ENCODE measurements at places on chromosomes 11 and 22.

DNA sequence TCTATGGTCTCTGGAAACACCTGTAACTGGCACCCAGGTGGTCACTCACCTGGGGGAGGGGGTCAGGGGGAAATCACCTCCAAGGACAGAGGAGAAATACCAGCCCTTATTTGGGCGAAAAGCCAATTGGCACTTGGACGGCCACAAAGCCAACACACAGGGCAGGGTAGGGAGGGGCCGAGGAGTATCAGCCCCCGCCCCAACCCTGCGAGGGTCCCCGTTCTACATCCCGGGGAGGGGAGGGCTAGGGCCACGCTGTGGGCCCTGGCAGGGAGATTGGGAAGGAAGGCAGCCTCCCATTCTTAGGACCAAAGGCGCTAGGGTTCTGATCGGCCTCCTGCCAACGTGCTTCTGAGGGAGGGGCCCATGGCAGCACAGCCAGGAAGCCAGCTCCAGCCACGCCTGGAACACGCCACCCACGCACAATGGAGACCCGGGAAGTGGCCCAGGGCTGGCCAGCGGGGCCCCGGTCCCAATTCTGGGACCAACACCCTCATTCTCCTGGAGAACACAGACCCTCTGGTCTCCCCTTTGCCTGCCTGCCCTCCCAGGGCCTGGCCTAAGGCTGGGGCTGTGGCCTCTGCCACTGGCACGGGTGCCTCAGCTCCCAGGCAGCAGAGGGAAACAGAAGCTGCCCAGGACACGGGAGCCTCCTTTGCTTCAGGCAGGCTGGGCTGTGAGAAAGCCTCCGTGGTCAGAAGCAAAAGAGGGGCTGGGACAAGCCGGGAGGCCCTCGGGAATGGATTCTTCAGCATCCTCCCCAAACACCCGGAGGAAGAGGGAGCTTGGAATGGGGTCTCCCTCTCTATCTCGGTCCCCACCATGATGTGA is 7.4 kb downstream of the CBX6 start:
- DNase-seq: no peak

DNA sequence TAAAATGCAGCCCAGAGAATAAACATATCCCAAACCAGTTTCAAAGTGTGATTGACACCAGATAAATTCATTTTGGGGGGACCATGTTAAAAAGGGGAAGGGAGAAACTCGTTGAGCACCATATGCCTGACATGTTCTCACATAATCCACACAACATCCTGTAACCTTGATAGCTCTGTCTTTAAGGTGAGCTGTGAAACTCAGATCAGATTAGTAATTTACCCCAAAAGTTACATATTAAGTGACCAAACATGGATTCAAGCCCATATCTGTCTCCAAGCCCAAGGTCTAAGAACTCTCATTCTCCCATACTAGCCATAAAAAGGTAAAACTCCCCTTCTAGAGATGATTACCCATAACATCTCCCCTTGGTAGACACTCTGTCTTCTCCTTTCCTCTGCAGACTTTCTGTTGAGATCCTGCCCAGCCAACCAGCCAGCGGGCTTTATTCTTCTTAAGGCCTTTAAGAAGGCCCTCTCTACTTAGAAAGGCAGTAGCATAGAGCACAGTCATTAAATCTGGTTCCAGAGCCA is 150.7 kb downstream of the CCDC34 start:
- DNase-seq: no peak

- DNase-seq: no peak
Observed at GRCh38 chr11:131455843-131456704, 85.7 kb downstream of the NTM start.

- no peak for DNase-seq
Observed at GRCh38 chr11:123585206-123585605, 69.2 kb downstream of the SCN3B start.

- no peak for DNase-seq
Observed at GRCh38 chr11:44731685-44732430, 5.1 kb downstream of the TSPAN18 start.

DNA sequence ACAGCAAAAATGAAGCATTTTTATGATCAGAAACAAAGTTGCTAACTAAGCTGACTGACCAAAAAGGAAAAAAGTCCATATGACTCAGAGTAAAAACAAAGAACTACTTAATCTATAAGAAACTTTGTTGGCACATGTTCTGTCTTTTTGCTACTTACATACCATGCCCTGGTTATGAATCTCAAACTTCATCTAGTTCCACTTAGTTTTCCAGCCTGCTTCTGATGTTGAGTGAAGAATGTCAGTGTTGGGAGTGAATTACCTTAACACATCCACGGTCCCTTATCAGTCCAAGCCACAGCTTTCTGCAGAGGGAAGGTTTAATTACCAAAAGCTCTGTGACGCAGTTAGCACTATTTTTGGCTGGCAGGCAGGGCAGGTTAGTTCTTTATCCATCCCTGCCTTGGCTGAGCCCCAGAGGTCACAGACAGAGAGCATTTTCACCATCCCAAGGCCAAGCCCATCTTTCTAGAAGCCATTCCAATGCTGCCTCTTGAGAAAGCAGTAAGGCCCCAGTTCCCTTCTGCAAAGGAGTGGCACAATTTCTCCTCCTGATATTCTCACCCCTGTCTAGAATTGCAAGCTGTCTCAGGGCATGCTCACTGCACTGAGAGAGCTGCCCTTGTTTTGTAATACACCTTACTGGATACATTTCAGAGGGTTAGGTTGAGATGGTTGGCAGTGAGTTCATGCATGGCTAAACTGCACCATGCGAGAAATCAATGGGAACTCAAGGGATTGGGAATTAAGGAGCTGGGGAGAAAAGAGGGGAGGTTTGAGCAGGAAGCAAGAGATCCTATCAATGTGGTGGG is 67.1 kb downstream of the SLC1A2 start:
- DNase-seq: no peak

GRCh38 chr11:80412604-80413003 is 971.8 kb upstream of the TENM4 start:
- DNase-seq: no peak

- DNase-seq: no peak
Observed at GRCh38 chr11:41286751-41287150, 172.7 kb downstream of the LRRC4C start.

DNA sequence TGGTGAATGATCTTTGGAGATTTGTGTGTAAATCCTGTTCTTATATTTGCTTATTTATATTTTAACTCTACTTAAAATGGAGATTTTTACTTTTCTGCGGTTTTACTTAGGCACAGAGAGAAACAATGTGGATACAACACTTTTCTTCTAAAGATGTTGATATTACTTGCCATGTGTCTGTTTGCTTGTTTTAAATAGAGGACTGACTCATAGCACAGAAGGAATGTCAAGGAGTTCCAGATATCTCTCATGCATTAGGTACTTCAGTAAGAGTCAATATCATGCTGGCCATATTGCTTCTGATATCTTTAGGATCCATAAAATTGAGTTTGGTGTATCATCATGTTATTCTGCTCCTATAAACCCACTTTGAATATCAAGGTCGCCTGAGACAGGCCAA is 395.0 kb downstream of the OPCML start:
- no peak for DNase-seq

DNA sequence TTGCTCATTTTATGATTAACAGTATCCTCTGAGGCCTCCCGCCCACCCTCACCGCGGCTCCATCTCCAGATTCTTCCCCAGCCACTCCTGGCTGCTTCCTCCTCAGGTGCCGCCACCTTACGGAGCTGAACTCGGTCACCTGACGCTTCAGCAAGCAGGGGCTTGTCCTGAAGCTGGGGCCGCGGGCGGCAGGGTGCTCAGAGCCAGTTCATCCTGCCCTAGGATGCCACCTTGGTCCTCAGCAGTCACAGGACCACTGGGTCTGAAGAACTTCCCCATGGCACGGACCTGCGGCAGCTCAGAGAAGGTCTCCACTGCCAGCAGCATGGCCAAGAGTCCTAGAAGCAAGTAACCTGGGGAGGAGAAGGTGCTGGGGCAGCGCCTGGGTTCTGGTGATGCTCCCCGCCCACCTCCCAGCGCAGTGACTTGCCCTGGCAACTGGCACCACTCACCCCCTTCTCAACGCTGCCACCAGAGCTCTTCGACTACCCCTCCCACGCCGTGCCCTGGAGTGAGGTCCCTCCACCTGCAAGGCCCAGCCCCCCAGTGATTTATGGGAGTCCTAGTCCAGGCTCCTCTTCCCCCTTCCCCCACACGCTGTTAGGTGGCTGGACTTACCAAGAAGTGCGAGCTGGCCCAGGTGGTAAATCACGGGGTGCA is 2.6 kb downstream of the KCNK7 start:
- DNase-seq: no peak

DNA sequence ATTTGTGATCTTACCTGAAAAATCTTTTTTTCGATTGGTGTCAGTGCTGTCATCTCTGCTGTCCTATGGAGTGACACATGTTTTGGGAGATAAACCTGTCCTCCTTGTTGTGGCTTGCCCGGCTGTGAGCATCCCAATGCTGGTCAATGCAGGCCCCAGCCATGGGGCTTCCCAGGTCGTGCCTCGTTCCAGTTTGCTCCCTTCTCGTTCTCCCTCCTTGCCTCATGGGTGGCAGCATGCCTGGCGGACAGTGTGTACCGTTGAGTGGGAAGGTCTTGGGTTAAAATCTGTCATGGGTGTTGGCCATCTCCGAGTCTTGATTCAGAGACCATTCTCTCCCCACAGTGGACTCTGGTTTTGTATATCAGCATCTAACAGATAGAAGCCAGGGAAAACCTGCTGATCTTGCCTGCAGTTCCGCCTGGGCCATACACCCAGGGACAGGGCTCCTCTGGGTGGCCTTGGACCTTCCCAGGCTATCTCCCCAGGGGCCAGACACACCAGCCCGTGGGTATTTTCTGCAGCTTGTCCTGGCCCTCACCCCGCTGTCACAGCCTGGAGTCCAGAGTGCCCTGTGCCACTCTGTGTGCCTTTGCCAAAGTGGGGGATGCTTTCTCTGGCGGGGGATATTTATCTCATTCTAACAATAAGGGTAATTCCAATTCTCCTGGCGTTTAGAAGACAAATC is 208.1 kb downstream of the TBC1D22A start:
- DNase-seq: no peak

- DNase-seq: no peak
Observed at GRCh38 chr11:8164746-8165145, 4.1 kb downstream of the RIC3 start.

- no peak for DNase-seq
Observed at GRCh38 chr11:103824116-103824515, 212.3 kb upstream of the DDI1 start.

GRCh38 chr11:19552161-19552560 is 160.5 kb upstream of the NAV2 start:
- no peak for DNase-seq

GRCh38 chr22:41499624-41500280 is 30.8 kb downstream of the ACO2 start:
- DNase-seq: no peak

- no peak for DNase-seq
Observed at GRCh38 chr11:70112017-70112434, 33.9 kb downstream of the ANO1 start.

- peak; percentile 67 for DNase-seq
Observed at GRCh38 chr22:39920134-39920743, 19.4 kb downstream of the GRAP2 start.

DNA sequence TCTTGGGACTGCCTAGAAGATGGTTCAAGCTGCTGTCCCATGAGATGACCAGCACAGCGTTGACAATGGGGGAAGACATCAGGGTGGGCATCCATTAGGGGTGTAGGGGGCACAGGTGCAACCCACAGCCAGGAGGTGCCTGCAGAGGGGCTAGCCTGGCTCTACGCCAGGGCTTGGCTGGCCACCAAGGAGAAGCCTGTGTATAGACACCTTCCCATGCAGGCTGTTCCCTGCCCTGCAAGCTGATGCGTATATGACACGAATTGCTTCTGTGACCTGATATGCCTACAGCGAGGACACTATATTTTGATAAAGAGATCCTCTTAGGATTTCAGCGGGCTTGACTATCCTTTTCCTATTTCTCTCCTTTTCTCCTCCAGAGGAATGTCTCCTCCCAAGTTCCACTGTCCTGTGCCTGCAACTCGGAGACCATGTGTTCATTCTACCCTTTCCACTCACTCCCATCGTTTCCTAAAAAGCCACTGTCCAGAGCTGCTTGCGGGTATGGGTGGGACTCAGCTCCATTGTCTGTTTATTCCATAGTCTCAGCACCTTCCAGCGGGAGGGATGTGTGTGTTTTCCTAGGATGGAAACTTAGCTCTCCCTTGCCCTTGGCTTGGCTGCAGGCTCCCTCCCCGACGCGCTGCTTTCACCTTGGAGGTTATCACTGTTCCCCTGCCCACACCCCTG is 56.1 kb downstream of the ST14 start:
- DNase-seq: no peak

GRCh38 chr11:11757909-11758308 is 83.9 kb upstream of the USP47 start:
- DNase-seq: no peak

DNA sequence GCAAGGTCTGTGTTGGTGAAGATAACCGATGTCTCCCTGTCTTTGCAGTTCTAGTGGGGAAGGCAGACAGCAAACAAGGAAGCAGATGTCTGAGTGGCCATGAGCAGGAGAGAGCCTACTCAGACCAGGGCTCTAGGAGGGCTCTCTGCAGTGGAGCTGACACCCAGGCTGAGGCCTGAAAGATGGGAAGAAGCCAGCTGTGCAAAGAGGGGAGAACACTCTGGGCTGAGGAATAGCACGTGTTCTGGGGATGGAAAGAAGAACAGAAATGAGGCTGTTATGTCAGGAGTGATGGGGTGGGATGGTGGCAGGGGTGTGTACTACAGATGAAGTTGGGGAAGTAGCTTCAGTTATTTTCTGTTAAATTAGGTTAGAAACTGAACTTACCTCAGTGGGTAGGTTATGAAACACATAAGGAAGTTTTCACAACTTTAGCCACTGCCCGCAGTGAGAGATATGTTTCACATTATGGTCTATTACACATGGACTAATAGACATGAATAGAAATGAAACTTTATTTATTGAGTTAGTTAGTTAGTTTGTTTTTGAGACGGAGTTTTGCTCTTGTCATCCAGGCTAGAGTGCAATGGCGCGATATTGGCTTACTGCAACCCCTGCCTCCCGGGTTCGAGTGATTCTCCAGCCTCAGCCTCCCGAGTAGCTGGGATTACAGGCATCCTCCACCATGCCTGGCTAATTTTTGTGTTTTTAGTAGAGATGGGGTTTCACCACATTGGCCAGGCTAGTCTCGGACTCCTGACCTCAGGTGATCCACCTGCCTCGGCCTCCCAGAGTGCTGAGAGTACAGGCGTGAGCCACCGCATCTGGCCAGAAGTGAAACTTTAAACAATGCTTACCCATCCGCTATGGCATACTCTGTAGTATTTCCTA is 7.8 kb downstream of the DCPS start:
- no peak for DNase-seq

Data from CD4-positive, alpha-beta T cell treated with Interleukin-21 for 1 hour (primary cell).